Right ventricle myocardium inferior (tissue), 1 donor: ENCODE measurements at places on chromosomes 2 and 18. TPM values are rescaled to one million over a fixed set of nuclear protein-coding genes. Genes with fewer than 3 reads are reported as not detected.

MARCO gene
- 19.7 TPM for total RNA-seq

GRCh38 chr18:1498216-1498615 lies 593.5 kb downstream of the ADCYAP1 start:
- no peak for DNase-seq

- no peak for DNase-seq
Measured at GRCh38 chr2:151560289-151560688, 150.6 kb downstream of the RIF1 start.

SERPINB13 gene
- not detected for total RNA-seq

MAPK4 gene
- 34.1 TPM for total RNA-seq

DNA sequence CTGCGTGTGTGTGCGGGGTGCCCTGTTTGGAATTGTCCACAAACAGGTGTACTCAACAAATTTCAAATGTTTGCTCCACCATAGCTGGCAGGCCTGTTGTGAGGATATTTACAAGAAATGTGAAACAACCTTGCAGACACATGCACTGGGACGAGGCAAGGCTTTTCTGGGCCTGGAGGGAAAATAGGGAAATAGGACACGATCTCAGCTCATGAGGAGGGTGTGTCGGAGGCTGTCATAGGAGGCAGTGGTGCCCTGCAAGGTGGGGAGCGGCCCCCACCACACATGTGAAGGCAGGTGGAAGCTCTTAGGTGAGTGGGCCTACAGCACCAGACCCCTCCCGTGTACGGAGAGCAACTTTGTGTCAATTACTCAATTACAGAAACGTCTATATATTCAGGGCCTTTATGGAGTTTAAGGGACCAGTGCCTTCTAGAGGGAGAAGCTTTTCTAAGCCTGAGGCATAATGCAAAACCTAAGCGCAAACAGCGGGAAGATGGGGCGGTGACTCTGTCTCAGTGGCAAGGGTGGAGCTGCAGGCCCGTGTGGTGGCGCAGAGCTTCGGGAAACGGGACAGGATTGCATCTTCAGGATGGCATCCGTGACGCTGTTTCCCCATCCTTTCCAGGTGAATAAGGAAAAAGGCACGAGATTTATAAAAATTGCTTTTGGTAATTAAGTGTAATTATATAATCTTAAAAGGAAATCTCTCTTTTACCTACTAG lies 48.0 kb downstream of the RNF144A start:
- no peak for DNase-seq
